Smooth muscle cell of the pulmonary artery (primary cell): ENCODE measurements at places on chromosomes 7 and 10. TPM values are rescaled to one million over a fixed set of nuclear protein-coding genes. Genes with fewer than 3 reads are reported as not detected.

The MCU gene
- 26.6 and 30.0 TPM in 2 replicates for total RNA-seq

The ITIH2 gene
- total RNA-seq: not detected in 2 replicates

The MAP3K8 gene
- total RNA-seq: 12.3 and 17.3 TPM in 2 replicates

The MARVELD1 gene
- total RNA-seq: 46.2 and 47.6 TPM in 2 replicates

The SEMA4G gene
- total RNA-seq: 2.2 and 3.0 TPM in 2 replicates

The ATRNL1 gene
- total RNA-seq: 2.3 and 5.1 TPM in 2 replicates

The KCP gene
- total RNA-seq: 0.69 and 0.78 TPM in 2 replicates

The TRIM50 gene
- not detected in 2 replicates for total RNA-seq

The CYP3A5 gene
- total RNA-seq: not detected in 2 replicates

The MORN4 gene
- total RNA-seq: 6.9 and 11.3 TPM in 2 replicates

The WDFY4 gene
- total RNA-seq: not detected in 2 replicates

The GNG11 gene
- total RNA-seq: 8.5 and 28.0 TPM in 2 replicates

The PNLIPRP2 gene
- not detected in 2 replicates for total RNA-seq

The ENO4 gene
- 0.07 and 0.13 TPM in 2 replicates for total RNA-seq

The TMEM270 gene
- total RNA-seq: not detected in 2 replicates

The CAMK1D gene
- 3.8 and 7.2 TPM in 2 replicates for total RNA-seq

The MAT1A gene
- total RNA-seq: not detected in 2 replicates
